GM19239 (cell line): ENCODE measurements at places on chromosomes 6 and 20.

DNA sequence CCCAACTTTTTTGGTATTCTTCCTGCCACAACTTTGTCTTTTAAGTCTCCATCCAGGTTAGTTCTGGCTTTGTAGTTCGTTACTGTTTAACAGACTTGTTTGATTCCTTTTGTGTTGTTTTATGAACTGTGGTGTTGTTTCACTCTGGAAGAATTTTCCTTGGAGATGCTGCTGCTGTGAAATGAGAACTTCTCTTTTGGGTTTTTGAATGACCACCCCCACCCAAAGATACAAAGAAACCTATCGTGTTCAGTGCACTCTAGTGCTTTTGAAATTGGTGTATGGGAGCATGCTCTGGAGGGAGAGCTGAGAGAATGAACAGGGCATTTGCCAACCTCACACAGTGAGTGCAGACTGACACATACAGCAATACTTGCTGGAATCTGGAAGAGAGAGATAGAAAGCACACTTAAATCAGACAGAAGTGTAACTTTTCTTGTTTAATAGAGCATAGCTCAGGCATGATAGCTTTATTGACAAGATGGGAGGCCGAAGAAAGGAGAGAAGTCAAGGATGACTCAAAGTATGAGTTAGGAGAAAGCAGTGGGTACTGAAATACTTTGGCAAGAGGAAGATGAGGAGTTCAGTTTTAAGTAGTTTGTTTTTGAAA, 293.1 kb downstream of the SOX4 start:
- DNase-seq = no peak

GRCh38 chr6:125748406-125749172, 843 bp upstream of the HEY2 start:
- no peak for DNase-seq

DNA sequence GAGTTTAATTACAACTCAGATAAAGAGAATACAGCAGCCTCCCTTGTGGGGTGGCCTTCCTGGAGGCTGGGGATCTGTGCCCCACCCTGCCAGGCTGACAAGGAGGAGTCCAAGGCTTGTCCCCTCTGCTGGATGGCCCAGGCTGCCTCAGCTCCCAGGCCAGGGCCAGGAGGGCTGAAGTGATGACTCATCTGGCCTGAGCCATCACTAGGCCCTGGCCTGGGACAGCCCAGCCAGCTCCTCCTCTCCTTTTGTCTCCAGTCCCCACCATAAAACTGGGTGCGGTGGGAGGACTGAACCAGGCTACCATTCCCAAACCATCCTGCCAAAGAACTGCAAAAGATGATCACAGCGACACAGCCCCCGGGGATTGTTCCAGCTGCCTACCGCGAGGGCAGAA, 15.0 kb downstream of the GRM4 start:
- DNase-seq = no peak

DNA sequence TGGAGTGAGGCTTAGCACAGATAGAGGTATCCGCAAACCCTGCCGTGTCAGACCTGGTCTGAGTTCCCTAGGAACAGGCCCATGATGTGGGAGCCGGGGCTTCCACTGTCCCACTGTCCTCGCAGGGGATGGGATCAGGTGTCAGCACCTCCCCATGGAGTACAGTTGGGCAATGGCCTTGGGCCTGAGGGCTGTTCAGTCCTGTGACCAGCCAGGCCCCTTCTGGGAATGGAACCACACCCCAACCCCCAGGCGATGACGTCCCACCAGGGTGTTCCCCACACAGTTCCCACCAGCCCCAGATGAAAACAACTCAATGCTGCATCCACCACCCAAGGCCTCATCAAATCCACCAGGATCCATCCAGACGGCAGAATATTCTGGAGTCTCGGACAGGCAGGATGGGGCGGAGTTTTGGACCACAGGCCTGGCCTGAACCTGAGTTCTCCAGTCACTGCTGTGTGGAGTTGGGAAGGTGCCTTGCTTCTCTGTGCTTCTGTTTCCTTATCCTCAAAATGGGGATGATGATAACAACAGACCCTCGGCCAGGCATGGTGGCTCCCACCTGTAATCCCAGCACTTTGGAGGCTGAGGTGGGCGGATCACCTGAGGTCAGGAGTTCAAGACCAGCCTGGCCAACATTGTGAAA, 62.2 kb downstream of the UBE2V1 start:
- no peak for DNase-seq

DNA sequence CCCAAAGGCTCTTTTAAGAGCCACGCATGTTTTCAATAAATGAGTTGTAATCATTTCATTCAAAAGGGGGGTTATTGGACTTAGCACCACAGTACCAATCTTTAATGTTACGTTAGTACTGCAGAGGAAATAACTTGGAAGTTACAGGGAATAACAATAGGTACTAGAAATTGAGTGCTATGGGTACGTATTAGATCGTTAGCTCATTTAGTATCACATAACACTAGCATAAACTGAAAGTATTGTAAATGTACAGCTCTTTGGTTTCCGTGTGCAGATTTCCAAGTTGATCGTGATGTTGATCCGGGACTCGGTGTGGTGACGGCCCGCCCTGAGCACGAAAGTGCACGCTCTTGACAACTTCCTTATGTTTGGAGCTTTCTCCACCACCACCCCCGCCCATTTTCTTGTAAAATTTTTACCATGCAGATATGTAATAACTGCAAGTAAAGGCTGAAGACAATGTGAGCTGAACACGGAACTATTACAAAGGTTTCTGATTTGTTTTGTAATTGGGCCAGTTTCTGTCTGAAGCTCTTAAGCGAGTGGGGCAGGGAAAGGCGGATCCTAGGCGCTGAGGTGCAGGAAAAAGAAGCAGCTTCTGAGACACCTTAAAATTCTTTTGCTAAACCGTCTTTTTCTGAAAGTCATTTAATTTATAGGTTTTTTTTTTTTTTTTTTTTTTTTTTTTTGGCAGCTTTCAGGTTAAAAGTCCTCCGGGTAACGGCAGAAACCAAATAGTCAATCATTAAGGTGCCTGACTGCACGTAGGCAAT, 71.5 kb downstream of the HFE start:
- no peak for DNase-seq

DNA sequence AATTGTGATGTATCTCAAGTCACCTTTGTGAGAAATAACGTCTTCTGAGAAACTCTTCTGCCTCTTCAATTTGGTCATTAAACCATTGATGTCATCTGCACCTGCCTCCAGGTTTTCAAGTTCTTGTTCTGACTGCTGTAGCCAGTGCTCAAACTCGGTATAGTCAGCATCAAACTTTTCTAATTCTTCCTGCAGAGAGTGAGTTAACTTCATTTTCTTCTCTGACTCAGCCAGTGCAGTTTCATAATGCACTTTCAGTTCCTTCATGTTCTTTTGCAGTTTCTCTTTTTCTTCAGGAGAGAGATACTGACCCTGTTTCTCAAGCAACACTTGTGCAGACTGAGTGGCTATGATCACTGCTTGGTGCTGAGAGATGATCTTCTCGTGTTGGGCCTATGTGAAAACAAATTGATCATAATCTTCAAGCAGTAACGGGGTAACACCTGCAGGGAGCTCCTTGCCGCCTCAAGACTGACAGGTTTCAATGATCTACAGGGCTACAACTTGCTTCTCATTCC, 48.8 kb downstream of the DST start:
- DNase-seq = peak; percentile 26

GRCh38 chr6:80174900-80175572, 68.6 kb downstream of the BCKDHB start:
- no peak for DNase-seq

DNA sequence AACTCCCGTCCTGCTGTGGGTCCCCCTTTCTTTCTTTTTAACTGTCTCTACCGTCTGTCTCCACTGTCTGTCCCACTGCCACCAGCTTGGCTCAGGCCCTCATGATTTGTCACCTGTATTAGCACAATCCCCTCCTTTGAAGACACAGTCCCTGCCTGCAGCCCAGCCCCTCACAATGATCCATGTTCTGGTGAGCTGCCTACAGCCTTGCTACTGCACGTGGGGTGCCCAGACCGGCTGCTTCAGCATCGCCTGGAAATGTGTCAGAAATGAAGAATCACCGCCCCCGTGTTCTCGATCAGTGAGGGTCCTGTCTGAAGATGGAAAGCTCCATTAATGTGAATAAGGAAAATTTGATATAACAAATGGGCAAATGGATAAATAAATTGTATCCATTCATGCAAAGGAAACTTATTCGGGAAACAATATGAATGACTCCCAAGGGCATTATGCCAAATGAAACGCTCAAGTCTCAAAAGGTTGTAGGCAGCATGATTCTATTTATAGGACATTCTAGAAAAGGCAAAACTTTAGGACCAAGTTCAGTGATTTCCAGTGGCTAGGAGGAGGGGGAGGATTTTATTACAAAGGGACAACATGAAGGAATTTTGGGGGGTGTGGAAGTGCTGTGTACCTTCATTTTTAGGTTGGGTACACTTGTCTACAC, 59.4 kb upstream of the CD83 start:
- no peak for DNase-seq

DNA sequence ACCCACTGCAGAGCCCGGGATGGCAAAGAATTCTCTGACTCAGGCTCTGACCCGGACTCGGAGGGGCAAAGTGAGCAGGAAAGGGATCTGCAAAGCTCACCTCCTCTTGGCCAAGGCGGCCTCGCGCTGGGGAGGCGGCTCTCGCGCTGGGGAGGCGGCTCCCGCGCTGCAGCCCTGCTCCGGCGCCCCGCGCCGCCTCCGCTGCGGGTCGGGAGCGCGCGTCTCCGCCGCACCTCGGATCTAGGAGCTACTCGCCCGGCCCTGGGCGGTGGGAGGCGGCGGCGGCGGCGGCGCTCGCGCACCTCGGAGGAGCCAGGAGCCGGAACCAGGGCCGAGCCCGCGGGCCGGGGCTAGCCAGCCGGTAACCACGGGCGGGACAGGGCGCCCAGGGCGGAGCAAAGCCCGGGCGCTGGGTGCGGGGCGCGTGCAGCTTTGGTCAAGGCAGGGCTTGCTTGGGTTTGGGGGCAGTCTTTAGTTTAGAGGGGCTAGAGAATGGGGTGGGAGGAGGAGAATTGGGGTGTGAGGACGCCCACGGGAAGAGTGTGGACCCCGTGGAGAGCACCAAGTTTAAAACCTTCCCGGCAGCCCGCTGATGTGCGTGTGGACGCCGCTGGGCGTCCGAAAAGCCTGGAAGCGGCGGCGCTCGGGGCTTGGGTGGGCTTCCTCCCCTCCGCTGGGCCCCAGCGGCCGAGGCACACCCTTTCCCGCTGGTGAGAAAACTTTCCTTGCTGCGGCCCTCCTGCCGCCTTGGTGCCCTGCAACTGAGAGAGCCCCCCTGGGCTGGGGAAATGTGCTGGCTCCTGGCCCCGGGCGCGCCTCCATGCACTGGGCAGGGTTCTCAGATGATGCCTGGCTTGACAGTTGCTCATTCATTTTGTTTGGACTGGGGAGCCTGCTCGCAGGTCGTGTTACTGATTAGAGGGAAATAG, at the start of gene MRAP2:
MRAP2 (plus strand) TSS at position 250 of the 929 bp plus-strand sequence. CDS start 21,547 bp downstream, outside the sequence.
- DNase-seq = no peak

DNA sequence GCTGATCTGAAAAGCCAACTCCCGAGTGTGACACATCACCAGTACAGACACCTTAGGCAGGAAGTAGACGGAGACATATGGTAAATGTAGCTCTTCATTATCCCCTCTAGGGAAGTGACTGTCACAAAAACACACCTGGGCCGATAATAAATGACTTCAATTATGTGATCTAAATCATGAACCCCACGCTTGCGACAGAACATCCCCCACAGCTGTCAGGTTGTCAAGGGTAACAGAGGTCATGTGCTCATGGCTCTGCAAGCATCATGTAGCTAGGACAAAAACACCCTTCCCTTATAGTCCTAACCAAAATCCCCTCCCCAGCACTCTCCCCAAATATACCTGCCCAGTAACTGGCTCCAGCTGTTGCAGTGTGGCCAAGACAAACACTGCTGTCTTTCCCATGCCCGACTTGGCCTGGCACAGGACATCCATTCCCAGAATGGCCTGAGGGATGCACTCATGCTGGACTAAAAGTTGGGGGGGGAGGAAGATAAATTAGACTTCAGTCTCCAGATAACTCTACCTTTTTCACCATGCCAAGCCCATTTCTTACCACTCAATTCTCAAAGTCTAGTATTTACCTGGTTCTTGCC, 2.9 kb downstream of the DDX39B start:
- no peak for DNase-seq

DNA sequence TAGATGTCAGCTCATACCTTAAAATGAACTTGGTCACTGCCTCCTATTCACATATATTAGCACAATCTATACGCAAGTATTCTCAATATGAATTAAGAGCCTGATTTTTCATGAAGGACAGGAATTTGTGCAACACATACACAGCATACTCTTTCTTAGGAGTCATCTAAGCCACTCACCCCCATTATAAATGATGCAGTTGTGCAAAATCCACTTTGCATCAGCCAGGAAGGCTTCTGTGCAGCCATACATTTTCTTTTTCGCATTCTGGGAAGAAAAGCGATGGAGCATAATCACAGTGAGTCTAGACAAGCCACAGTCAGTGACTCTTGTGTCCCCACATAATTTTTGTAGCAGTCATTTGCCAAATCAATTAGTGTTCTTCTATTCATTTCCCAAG, 66.5 kb downstream of the ZMYND8 start:
- no peak for DNase-seq

- no peak for DNase-seq
These were observed 49.0 kb upstream of the OCSTAMP start for GRCh38 chr20:46599227-46599987.

GRCh38 chr6:31308050-31308844, 36.4 kb upstream of the HLA-C start:
- DNase-seq = peak; percentile 13
